ENCODE measurements at places on chromosomes 3 and 15.

DNA sequence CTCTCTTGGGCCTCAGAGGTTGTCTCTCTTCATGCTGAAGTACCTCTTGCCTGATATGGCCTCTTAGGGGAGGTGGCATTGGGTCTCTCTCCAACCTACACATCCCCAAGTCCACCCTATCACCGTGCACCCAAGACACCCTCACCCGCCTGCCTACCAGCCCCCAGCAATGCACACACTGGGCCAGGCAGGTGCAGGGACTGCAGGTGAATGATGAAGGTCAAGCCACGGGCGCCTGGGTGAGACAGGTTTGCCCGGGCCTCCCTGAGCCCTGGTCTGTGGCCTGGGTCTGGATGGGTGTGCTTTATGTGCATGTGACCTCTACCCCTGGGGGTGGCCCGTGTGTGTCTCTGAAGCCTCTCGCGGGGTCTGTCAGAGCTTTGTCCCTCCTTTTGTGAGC is 68.3 kb downstream of the WNT7A start:
- no peak for DNase-seq

- no peak for DNase-seq
Observed at GRCh38 chr3:24981924-24982323, 446.1 kb upstream of the RARB start.

- no peak for DNase-seq
Observed at GRCh38 chr15:42734076-42734672, 2.8 kb downstream of the CDAN1 start.

DNA sequence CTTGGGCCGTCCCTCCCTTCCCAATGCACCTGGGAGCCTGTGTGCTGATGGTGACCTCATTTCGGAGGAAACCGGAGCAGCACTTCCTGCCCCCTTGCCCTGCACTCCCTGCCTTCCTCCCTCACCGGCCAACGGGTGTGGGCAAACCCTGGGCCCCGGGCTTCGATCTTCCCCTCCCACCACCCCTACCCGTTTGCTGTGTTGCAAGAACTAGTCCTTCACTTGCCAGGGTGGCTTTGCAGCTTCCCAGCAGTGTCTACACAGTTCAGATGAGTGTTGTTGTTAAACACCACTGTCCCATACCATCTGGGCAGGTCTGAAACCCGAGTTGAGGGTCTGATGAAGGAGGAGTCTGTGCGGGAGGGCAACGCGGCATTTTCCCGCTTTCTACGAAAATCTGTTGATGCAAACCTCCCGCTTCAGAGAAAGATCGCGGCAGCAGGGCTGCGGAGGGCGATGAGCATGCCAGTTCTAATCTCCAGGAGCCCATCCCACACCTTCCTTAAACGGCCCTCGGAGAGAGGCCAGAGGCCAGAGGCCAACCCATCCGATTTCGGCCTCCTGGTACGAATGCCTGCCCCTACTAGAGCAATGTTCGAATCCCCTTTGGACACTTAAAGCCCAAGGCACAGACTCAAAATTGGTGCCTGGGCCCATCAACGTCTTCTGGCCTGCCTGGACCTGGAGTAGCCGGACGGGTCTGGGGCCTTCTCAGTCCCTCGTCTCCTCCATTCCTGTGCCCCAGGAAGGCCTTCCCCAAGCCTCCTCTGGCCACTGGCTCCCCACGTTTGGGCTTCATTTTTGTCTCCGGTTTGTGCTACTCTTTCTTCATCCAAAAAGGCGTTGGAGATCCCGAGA is 35.7 kb upstream of the POLG start:
- DNase-seq = no peak
